ENCODE measurements at places on chromosomes 11 and 22. TPM values are rescaled to one million over a fixed set of nuclear protein-coding genes. Genes with fewer than 3 reads are reported as not detected.

DNA sequence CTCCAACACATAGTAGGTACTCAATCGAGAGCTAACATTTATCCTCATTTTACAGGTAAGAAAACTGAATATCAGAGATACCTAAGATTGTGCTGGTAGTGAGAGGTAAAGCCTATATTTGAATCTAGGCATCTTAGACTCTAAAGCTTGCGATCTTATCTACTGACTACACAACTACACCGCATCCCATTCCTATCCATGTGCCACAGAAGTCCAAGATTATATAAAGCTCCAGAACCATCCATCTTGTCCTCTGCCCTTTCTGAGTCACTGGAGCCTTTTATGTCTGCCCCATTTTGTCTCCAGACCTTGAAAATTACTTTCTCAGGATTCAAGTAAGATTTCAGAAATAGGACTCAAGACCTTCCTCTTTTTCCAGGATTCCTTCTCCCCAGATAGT lies 84.4 kb downstream of the OR5AK2 start:
- H3K36me3 ChIP-seq, result no peaks in the 10 kb centered on the region
- DNase-seq, result no peak

DNA sequence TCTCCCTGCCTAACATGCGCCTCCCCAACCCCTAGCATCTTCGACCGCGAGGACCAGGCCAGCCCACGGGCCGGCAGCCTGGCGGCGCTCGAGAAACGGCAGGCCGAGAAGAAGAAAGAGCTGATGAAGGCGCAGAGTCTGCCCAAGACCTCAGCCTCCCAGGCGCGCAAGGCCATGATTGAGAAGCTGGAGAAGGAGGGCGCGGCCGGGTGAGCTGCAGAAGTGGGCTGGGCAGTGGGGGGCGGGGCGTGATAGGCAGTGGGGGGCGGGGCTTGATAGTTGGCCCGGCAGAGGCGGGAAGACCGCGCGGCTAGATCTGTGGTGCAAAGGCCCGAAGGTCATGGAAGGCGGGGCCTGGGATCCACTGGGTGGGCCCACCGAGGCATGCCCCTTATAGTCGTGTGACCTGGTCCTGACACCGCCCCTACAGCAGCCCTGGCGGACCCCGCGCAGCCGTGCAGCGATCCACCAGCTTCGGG lies 8.7 kb downstream of the SELENOM start:
- H3K27ac ChIP-seq, result no peak overlapping the region
- peaks cover 14% of the 10 kb centered on the region for H3K36me3 ChIP-seq
- DNase-seq, result no peak
- no peaks in the 10 kb centered on the region for H3K4me1 ChIP-seq
- H3K27me3 ChIP-seq, result no peaks in the 10 kb centered on the region
- H3K4me3 ChIP-seq, result no peak overlapping the region

DNA sequence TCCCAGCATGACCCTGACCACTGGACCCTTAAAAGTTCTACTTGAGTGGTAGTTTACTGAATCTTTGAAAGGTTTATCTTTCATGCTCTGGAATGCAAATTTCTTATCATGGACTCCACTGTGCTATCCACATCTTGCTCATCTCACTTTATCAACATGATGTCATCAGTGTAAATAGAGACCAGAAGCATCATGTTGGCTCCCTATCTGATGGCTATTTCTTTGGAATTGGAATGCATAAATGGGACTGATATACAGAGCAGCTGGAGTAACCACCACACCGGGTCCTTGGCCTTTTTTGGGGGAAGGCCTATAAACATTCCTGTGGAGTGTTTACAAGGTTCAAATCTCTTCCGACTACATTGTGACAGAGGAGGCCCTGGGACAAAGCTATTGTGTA lies 74.1 kb upstream of the CEP126 start:
- no peaks in the 10 kb centered on the region for H3K27me3 ChIP-seq
- no peak overlapping the region for H3K4me3 ChIP-seq
- H3K4me1 ChIP-seq, result no peaks in the 10 kb centered on the region
- no peak overlapping the region for H3K27ac ChIP-seq
- no peak for DNase-seq
- no peaks in the 10 kb centered on the region for H3K36me3 ChIP-seq

GRCh38 chr11:5129457-5129877 lies 8.7 kb downstream of the OR52A5 start:
- no peak overlapping the region for H3K4me3 ChIP-seq
- no peak for DNase-seq
- H3K36me3 ChIP-seq, result no peaks in the 10 kb centered on the region
- H3K27ac ChIP-seq, result no peak overlapping the region
- no peaks in the 10 kb centered on the region for H3K27me3 ChIP-seq

The CHRDL2 gene
- 2.5 TPM for total RNA-seq

All from progenitor cell of endocrine pancreas (in vitro differentiated cells).